ENCODE measurements at places on chromosomes 13 and 19. TPM values are rescaled to one million over a fixed set of nuclear protein-coding genes. Genes with fewer than 3 reads are reported as not detected.
A peak's percentile ranks its signal among the peaks of the same experiment; 100 is the strongest.

The U2AF2 gene
- 53.3 TPM for total RNA-seq

The HSPB6 gene
- total RNA-seq, result 178 TPM

The ERICH6B gene
- not detected for total RNA-seq

The MTUS2 gene
- total RNA-seq, result 1.6 TPM

The KLHL1 gene
- total RNA-seq, result not detected

The CCDC169 gene
- total RNA-seq, result 1.7 TPM

The THSD8 gene
- not detected for total RNA-seq

The LAIR1 gene
- 0.12 TPM for total RNA-seq

The CNOT3 gene
- total RNA-seq, result 12.4 TPM

- DNase-seq, result no peak
- H3K27me3 ChIP-seq, result no peaks in the 10 kb centered on the region
- peak overlapping the region; percentile 55 for H3K4me3 ChIP-seq
- H3K27ac ChIP-seq, result peak overlapping the region; percentile 70
- H3K36me3 ChIP-seq, result no peaks in the 10 kb centered on the region
Observed at GRCh38 chr19:48750771-48751504, 1.5 kb downstream of the FUT1 start.

- no peak overlapping the region for H3K4me3 ChIP-seq
- no peaks in the 10 kb centered on the region for H3K36me3 ChIP-seq
- DNase-seq, result no peak
Observed at GRCh38 chr13:36706755-36707154, 32.9 kb downstream of the SERTM1 start.

DNA sequence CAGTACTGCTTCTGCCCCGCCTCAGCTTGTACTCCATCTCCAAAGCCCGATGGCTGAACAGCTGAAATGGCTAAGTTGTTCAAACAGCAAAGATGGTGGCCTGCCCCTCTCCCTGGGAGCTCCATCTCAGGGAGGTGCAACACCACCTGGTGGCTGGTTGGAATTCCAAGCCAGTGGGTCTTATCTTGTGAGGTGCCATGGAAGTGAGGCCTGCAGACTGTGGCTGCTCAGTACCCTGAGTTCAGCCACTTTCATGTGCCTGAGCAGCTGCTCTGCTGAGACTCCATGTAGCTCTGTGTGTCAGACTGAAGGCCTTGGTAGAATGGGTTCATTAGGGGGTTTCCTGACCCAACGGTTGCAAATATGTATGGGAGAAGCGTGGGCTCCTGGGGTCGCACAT lies 67.3 kb upstream of the SPRY2 start:
- H3K27ac ChIP-seq, result no peak overlapping the region
- H3K36me3 ChIP-seq, result no peaks in the 10 kb centered on the region
- no peaks in the 10 kb centered on the region for H3K27me3 ChIP-seq
- DNase-seq, result no peak
- H3K4me3 ChIP-seq, result no peak overlapping the region

GRCh38 chr19:19997656-19998268 lies 41.5 kb downstream of the ZNF682 start:
- H3K4me1 ChIP-seq, result no peaks in the 10 kb centered on the region
- no peak overlapping the region for H3K27ac ChIP-seq
- no peak overlapping the region for H3K4me3 ChIP-seq
- H3K36me3 ChIP-seq, result no peaks in the 10 kb centered on the region
- DNase-seq, result no peak

DNA sequence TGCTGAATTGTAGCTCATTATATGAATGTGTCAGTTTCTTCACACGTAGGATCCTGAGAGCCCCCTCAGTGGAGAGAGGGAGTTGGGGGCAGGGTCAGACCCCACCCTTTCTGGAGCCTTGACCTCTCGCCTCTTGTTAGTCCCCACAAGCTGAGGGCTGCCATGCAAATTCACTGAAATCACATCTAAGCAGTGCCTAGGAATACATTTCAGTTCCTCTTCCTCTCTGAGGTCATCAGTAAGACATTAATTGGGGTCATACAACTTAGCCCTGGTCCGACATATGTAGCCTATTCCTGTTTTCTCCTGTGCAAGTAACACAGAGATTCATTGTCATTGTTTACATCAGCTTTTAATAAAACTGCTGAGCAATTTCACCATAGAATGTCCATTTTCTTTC lies 30.0 kb downstream of the MYO9B start:
- peaks cover 18% of the 10 kb centered on the region for H3K36me3 ChIP-seq
- peaks cover 3% of the 10 kb centered on the region for H3K4me1 ChIP-seq
- DNase-seq, result no peak
- no peak overlapping the region for H3K27ac ChIP-seq

DNA sequence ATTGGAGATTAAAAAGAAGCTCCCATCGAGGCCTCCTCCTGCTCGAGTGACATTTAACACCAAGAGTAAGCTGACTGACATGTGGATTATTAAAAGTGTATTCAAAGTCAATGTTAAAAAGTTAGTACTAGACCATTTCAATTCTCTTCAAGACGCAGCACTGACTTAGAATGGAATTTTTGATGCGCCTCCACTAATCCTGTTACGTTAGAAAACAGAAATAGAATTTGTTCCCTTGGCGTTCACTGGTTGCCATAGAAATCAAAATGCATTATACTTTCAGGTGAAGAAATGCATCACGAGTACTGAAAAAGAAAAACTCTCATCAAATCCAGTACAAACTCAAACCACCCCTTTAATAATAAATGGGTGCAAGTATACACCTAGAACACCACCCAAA lies 42.2 kb downstream of the BRD4 start:
- peaks cover 98% of the 10 kb centered on the region for H3K4me1 ChIP-seq
- H3K36me3 ChIP-seq, result no peaks in the 10 kb centered on the region
- H3K4me3 ChIP-seq, result no peak overlapping the region
- no peaks in the 10 kb centered on the region for H3K27me3 ChIP-seq

GRCh38 chr13:103067751-103068555 lies 1.7 kb upstream of the SLC10A2 start:
- no peaks in the 10 kb centered on the region for H3K4me1 ChIP-seq
- no peaks in the 10 kb centered on the region for H3K36me3 ChIP-seq
- H3K4me3 ChIP-seq, result no peak overlapping the region
- H3K27ac ChIP-seq, result no peak overlapping the region
- no peak for DNase-seq
- H3K27me3 ChIP-seq, result no peaks in the 10 kb centered on the region

DNA sequence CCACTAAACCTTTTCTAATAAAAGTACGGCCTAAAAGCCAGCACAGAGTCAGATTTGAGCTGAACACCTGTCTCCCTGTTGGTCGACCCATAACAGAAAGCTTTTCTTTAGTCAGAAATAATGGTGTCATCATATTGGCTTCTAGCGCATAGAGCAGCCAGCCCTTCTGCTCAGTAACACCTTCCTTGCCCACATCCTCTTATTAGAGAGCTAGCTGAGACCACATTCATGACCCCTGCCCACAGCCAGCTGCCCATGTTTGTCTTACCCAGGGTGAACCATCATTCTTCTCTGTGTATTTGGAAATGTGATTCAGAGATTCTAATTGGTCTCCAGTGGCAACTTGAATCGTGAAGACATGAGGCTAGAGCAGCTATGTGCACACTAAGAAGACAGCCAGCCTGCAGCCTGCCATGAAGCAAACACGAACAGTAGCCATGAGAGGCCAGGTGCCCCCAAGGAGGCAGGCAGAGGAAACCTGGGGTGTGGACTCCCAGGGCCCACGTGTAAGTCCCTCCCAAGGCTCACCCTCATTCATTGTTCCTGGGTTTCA lies 82.3 kb upstream of the PDCD5 start:
- H3K4me1 ChIP-seq, result no peaks in the 10 kb centered on the region
- no peaks in the 10 kb centered on the region for H3K27me3 ChIP-seq
- DNase-seq, result no peak
- H3K27ac ChIP-seq, result no peak overlapping the region
- H3K4me3 ChIP-seq, result no peak overlapping the region
- H3K36me3 ChIP-seq, result no peaks in the 10 kb centered on the region

DNA sequence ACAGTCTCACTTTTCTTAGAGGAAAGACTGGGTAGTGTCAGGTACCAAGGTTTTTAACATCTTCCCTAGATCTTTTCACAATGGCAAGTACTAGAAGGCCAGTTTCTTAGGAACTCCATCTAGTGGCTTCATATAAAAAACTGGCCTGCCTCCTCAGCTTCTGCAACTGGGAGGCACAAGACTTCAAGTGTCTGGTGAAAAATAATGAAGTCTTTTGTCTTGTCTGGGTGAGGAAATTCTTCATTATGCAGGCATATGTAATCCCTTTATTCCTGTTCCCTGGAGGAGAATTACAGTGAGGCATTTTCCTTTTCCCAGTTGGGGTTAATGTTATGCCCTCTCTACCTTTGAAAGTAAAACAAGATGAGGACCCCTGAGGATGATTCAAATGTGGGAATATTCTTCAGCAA lies 300.5 kb downstream of the NALCN start:
- no peaks in the 10 kb centered on the region for H3K4me1 ChIP-seq
- H3K36me3 ChIP-seq, result no peaks in the 10 kb centered on the region
- H3K4me3 ChIP-seq, result no peak overlapping the region
- DNase-seq, result no peak
- H3K27me3 ChIP-seq, result no peaks in the 10 kb centered on the region

GRCh38 chr13:48833412-48833811 lies 142.3 kb upstream of the FNDC3A start:
- no peaks in the 10 kb centered on the region for H3K27me3 ChIP-seq
- DNase-seq, result no peak
- no peaks in the 10 kb centered on the region for H3K36me3 ChIP-seq
- H3K27ac ChIP-seq, result no peak overlapping the region
- no peaks in the 10 kb centered on the region for H3K4me1 ChIP-seq

DNA sequence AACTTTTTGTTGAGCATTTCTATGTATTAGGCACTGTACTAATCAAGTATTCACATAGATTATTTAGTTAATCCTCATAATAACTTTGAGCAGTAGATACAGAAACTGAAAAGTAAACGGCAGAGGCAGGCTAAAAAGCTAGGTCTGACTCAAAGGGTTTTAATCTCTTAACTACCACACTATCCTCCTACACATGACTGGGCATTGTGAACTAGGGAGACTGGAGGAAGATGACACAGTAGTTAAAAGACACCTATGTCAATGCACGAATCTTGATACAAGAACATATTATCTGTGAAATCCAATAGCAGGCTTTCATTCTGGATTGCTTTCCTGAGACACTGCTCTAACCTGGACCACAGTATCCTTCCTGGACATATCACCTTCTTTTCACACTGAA lies 36.3 kb downstream of the MICU2 start:
- H3K27me3 ChIP-seq, result no peaks in the 10 kb centered on the region
- no peak for DNase-seq
- no peak overlapping the region for H3K27ac ChIP-seq
- H3K4me3 ChIP-seq, result no peak overlapping the region
- H3K4me1 ChIP-seq, result no peaks in the 10 kb centered on the region

GRCh38 chr13:50527188-50527587 lies 316.3 kb downstream of the DLEU7 start:
- peaks cover 61% of the 10 kb centered on the region for H3K4me1 ChIP-seq
- no peaks in the 10 kb centered on the region for H3K36me3 ChIP-seq
- peak overlapping the region; percentile 91 for H3K27ac ChIP-seq
- H3K27me3 ChIP-seq, result no peaks in the 10 kb centered on the region
- DNase-seq, result peak; percentile 81
- no peak overlapping the region for H3K4me3 ChIP-seq

- H3K4me1 ChIP-seq, result peaks cover 49% of the 10 kb centered on the region
- DNase-seq, result no peak
- no peaks in the 10 kb centered on the region for H3K36me3 ChIP-seq
- H3K27me3 ChIP-seq, result peaks cover 72% of the 10 kb centered on the region
- no peak overlapping the region for H3K27ac ChIP-seq
- H3K4me3 ChIP-seq, result peak overlapping the region; percentile 48
Observed at GRCh38 chr19:1471010-1471514, 8.0 kb downstream of the C19orf25 start.

GRCh38 chr19:5079071-5079774 lies 110.3 kb downstream of the KDM4B start:
- H3K36me3 ChIP-seq, result peaks cover 46% of the 10 kb centered on the region
- H3K27me3 ChIP-seq, result no peaks in the 10 kb centered on the region
- no peak overlapping the region for H3K4me3 ChIP-seq

DNA sequence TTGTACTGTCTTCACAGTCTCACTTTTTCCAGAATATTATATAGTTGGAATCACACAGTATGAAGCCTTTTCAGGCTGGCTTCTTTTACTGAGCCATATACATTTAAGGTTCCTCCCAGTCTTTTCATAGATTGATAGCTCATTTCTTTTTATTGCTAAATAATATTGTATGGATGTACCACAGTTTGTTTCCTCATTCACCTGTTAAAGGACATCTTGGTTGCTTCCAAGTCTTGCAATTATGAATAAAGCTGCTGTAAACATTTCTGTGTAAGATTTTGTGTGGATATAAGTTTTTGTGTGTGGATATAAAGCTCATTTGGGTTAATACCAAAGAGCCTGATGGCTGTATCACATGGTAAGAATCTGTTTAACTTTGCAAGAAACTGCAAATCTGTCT lies 24.5 kb upstream of the CYP2A7 start:
- no peak overlapping the region for H3K27ac ChIP-seq
- H3K27me3 ChIP-seq, result peaks cover 6% of the 10 kb centered on the region
- H3K4me1 ChIP-seq, result no peaks in the 10 kb centered on the region
- no peaks in the 10 kb centered on the region for H3K36me3 ChIP-seq

GRCh38 chr19:28847468-28847867 lies 365.5 kb downstream of the UQCRFS1 start:
- H3K27ac ChIP-seq, result no peak overlapping the region
- H3K4me1 ChIP-seq, result no peaks in the 10 kb centered on the region
- no peak for DNase-seq
- H3K4me3 ChIP-seq, result no peak overlapping the region

- no peaks in the 10 kb centered on the region for H3K4me1 ChIP-seq
- peak overlapping the region; percentile 34 for H3K4me3 ChIP-seq
- DNase-seq, result no peak
- no peaks in the 10 kb centered on the region for H3K27me3 ChIP-seq
- no peak overlapping the region for H3K27ac ChIP-seq
Observed at GRCh38 chr19:12272980-12273901, 21.4 kb downstream of the ZNF44 start.

DNA sequence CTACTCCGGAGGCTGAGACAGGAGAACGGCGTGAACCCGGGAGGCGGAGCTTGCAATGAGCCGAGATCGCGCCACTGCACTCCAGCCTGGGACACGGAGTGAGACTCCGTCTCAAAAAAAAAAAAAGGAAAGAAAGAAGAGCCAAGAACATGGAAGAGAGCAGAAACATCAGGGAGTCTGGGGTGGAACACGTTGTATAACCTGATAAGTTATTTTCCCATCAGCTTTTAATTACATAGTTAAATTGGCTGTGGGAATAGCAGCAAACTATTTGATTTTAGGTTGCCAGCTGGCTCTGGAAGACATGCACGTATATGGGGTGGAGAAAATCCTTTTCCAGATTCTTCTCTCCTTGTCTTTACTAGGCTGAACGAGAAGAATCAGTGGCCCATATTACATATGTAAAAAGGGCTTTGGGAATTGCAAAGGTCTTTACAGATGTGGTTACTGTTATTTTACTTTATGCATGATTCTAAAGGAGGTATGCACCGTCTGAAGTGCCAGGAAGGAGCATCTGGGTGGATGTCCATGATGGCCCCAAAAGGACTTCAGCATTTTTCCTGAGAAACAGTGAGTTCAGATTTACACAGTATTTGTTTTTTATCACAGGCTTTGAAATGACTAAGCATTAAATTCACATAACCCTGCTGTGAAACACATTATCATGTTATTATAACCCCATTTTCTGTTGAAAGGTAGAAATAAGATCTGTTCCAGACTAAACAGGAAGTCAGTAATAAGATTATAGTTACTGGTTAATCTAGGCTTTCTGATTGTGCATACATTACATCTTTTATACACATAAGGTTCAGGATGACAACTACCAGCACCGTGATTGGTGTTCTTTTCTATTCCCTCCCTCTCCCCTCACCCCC lies 4.6 kb upstream of the NAA16 start:
- no peaks in the 10 kb centered on the region for H3K27me3 ChIP-seq
- H3K27ac ChIP-seq, result no peak overlapping the region
- no peak for DNase-seq
- no peaks in the 10 kb centered on the region for H3K4me1 ChIP-seq

GRCh38 chr19:13262450-13262849 lies 112.2 kb downstream of the IER2 start:
- DNase-seq, result no peak
- H3K27me3 ChIP-seq, result no peaks in the 10 kb centered on the region
- H3K4me3 ChIP-seq, result no peak overlapping the region
- no peaks in the 10 kb centered on the region for H3K36me3 ChIP-seq
- no peaks in the 10 kb centered on the region for H3K4me1 ChIP-seq

Measured in gastrocnemius medialis (tissue), 4 donors.